ENCODE measurements at places on chromosomes 1 and 21.

- DNase-seq, result no peak
These were observed 157.1 kb downstream of the NPHP4 start for GRCh38 chr1:5835179-5835562.

DNA sequence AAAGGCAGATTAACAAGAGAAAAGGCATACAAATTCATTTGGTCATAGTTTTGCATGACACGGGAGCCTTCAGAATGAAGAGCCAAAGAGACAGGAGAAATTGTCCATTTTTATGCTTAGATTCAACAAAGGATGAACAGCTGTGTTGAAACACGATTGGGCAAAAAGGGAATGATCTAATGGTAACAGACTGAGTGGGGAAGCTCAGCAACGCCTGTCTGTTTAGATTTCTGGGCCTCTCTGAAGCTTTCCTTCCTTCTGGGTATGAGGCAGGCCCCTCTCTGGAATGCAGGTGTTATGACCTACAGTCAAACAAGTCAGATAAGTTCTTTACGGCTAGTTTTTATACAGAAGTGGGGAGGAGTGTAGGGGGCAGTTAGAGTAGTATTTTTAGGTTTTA is 154.6 kb downstream of the RGS7 start:
- no peak for DNase-seq

DNA sequence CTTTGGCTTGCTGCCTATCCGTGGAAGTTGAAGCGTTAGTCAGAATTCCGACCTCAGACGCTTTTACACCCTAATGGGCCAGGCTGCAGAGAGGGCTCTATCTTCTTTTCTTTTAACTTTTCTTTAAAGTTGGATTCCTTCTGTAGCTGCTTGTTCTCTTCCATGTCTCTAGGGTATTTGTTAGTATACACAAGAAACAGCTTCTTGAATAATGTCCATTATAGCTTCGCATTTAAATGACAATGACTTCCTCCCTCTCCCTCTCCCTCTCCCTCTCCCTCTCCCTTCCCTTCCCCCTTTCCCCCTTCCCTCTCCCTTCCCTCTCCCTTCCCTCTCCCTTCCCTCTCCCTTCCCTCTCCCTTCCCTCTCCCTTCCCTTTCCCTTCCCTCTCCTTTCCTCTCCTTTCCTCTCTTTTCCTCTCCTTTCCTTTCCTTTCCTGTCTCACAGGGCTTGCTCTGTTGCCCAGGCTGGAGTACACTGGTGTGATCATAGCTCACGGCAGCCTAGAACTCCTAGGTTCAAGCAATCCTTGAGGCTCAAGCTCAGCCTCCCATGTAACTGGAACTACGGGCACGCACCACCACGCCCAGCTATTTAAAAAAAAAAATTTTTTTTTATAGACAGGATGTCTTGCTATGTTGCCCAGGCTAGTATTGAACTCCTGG is 33.0 kb downstream of the RIPPLY3 start:
- DNase-seq, result no peak

DNA sequence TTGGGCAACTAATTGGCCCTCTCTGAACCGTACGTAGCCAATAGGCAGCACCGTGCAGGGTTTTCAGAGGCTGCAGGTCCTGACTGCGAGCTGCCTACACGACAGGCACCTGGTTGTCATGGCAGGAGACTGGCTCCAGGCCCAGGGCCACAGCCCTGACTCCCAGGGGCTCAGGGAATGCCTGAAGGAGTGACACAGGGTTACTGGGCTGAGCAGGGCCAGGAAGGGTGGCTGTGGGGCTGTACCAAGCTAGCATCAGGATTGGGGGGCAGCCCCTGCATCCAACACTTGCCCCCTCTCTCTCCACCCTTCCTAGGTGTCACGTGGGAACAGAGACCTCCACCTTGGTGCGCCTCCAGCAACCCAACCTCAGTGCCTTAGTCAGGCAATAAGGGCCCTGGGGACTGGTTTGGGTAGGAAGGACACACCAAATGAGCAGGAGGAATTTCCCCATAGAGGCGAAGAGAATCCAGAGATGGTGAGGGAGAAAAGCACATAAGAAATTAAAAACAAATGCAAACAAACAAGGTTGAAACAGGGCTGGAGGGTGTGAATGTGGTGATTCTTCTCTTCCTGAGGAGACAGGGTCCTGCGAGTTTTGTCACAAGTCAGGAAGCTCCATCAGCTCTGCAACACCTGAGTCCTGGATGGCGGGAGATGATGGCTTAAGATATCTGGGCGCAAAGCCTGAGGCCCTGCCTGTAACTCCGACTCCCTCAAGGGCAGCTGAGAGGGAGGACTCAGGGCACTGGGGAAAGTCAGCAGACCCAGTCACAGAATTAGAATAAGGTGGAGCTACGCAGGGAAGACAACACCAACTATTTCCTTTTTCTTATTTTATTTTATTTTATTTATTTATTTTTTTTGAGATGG is 19.7 kb upstream of the RNU1-4 start:
- no peak for DNase-seq

GRCh38 chr1:33824971-33825370 is 38.9 kb upstream of the HMGB4 start:
- no peak for DNase-seq

GRCh38 chr1:204575221-204576190 is 59.3 kb downstream of the MDM4 start:
- no peak for DNase-seq

- DNase-seq, result no peak
These were observed 204.7 kb downstream of the BARHL2 start for GRCh38 chr1:90512441-90512840.

DNA sequence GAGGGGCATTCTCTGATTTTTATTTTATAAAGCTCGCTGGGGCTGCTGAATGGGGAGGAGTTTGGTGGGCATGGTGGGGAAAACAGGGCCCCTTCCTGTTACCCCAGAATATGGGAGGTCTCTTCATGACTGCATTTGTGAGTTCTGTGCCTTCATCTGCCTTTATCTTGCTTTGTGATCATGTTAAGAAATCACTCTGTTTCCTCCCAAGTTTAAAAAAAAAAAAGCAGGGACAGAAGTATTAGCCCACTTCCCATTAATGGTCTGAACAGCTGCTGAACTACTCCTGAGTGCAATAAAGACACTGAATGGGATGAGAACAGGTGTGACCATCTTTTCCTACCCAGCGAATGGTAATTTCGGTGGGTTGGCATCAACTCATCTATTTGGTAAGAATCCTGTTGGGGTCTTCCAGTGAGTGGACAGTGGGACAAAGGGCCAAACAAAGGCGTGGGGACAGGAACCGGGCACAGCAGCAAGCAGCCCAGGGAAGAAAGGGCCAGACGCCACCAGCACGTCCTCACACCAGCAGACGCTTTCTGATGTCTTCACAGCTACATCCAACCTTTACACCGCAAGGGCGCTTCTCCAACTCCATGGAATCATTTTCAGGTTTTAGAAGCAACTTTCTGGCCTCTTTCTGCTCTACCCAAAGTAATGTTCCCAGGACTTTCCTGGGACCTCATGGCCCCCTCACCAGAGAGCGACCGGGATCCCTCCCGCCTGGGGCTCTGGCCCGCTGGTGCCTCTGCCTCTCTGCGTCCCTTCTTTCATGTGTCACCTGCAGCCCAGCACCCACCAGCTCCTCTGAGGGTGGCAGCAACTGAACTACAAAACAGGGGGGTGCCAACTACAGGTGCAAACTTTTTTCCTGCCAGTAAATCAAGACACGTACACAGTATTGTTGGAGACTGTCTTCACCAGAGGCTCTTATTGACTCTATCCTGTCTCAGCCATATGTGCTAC is 160.2 kb downstream of the ADSS2 start:
- DNase-seq, result no peak

All from globus pallidus (tissue), 1 donor.